NCI-H146 (cell line): ENCODE measurements at places on chromosomes 16 and 17.
A peak's percentile ranks its signal among the peaks of the same experiment; 100 is the strongest.

DNA sequence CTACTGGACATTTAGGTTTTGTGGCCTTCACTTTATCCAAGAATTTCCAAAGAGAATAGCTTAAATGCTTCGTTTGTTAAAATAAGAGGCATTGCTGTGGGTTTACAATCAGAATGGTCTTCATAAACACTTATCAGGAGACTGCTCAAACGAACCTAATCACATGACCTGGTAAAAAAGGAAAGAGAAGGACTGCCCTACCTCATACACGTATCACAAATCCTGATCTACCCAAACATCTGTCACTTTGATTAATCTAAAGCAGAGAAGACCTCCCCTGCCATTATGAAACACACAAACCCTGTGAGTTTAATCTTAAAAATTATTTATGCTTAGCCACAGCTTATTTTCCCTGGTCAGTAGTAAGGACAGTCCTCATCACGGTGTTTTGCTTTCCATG, 76.6 kb downstream of the PARN start:
- DNase-seq: no peak

- no peak for DNase-seq
Measured at GRCh38 chr16:56289416-56289815, 98.1 kb downstream of the GNAO1 start.

DNA sequence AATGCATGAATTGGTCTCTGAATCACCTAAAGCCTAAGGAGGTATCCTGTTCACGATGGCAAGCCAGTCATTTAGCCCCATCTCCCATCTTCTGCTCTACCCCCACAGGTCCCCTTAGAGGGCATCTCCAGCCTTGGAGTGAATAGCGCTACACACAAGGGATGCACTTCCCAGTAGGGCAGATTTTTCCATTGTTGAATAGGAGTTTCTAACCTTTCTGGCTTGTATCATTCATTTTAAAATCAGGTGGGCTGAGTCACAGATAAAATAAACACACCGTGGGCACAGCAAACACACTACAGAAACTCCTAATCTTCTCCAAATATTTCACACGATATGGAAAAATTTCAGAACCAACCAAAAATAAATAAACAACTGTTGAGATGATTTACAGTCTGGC, 201.2 kb upstream of the NOG start:
- no peak for DNase-seq

DNA sequence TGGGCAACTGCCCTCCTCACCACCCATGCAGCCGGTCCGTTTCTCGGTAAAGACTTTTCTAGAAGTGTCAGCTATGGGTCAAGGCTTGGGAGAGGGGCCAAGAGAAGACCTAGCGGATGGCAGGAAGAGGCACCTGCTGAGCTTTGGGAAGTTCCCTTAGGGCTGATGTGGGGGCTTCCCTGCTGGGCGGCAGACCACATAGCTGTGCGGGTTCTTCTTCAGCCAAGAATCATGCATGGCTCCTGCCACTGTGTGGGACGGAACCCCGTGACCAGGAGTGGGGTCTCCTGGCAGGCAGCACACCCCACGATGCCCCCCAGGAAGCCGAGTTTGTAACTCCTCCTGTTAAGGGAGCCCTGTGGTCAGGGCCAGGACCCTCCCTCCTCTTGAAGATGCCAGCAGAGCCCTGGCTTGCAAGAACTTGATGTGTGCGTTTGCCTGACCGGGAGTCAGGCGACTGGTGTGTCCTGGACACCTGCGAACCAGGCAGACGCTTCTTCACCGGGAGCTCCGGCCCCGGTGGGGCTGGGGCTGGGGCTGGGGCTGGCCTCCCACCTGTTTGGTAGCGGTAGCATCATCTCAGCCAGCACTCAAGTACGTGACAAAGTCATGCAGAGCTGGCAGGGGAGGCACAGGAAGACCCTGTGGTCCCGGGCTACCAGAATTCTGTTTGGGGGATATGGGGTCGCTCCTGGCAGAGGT, 17.7 kb upstream of the SLC38A10 start:
- DNase-seq: no peak

DNA sequence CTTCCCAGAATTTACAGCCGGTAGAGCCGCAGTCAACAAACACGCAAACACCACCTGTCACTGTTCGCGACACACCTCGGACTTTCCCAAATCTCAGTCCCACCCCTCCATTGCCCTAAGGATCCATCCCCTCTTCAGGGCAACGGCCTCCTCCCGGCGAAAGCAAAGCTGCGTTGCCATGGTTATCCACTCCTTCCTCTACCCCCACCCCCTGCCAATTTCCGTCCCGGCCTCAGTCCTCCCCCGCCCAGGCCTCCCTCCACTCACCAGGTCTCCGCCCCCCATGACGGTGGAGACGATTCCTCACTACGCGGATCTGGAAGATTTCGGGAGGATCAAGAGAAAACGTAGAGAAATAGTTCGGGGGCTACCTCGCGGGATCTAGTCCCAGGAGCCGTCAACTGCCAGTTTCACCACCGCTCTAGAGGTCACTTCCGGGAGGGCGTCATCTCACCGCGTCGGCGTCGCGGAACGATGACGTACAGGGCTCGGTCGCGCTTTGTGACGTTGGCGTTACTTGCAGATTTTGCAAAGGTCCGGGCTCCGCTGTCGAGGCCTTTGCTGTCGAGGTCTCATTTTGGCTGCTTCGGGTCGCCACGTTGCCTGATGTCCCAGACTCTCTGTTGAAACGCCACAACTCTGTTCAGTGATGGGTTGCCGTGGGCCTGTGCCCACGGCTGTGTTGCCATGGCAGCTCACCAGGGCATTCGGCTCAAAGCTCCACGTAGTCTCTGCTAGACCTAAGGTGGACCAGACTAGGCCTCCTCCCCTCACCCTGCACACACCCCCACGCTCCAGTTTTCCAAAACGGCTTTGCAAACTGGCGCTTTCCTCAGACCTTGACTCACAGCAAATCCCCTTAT, at the start of gene CWC25:
Gene CWC25, minus strand, starts transcription at position 423 of the 863 bp plus-strand sequence. Its CDS starts 138 bp downstream, at position 285.
- peak; percentile 87 for DNase-seq

- no peak for DNase-seq
Measured at GRCh38 chr16:84787263-84787622, 32.5 kb upstream of the CRISPLD2 start.

DNA sequence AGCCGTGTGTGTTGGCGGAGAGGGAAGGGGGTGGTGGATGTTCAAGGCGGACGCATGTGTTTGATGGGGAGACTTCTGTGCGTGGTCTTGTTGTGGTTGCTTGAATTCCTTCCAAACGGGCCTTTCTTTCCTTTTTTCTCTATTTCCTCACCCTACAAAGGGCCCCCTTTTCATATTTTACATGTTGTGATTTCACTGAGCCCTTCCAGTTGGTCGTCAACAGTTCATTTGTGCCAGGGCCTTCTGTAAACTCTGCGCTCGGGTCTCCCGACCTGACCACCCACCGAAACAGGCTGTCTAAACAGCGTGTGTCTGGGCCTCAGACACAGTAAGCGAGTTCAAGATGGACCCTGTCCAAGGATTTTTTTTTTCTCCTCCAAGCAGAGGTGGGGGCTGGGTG, 228.4 kb downstream of the IRF8 start:
- DNase-seq: no peak

DNA sequence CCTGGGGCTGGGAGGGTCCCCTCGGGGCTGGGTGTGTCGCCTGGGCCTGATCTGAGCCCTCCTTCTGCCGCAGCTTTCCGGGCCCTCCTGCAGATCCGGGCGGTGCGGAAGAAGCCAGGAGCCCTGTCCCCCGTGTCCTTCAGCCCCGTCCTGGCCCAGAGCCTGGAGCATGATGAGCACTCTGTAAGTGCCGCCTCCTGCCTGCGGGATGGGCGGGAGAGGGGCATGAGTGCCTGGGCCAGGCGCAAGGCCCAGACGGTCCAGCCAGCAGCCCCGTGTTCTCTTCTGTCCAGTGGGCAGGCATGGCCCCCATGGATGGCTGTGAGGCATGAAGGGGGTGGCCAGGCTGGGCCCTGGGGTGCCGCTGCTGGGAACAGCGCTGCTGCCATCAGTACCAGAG, 16.0 kb upstream of the NUDT16L1 start:
- DNase-seq: no peak

DNA sequence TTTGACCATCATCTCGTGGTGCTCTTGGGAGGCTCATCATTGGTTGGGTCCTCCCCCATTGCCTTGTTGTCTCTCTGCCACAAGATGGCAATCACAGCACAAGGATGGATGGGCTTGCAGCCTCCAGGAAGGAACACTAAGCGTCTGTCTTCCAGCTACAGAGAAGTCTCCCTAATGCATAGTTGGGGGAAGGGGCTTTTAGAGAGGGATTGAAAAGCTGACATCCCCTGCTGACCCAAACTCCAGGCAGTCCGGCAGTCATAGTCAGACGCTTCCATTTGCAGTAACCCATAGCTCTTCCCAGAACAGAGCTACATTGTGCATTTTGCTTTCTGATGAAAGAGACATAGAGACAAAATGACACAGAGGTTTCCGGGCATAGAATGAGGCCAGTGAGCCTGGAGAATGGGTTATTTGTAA, 111.4 kb downstream of the UTP18 start:
- peak; percentile 50 for DNase-seq

- DNase-seq: no peak
Measured at GRCh38 chr17:10729334-10730193, at the start of gene TMEM220. Gene TMEM220 (minus strand): TSS chr17:10730023. CDS start chr17:10729851, 172 bp downstream.

DNA sequence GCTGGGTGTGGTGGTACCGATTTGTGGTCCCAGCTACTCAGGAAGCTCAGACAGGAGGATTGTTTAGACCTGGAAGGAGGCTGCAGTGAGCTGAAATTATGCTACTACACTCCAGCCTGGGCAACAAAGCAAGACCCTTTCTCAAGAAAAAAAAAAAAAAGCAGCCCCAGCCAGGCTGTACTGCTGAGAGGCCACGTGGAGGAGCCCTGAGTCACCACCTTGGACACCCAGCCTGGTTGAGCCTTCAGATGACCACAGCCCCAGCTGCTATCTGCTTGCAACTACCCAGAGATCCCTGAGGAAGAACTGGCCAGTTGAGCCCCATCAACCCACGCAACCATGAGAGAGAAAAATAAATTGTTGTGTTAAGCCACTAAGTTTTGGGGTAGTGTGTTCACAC, 23.6 kb upstream of the GPRC5C start:
- DNase-seq: no peak

GRCh38 chr17:72193391-72194106, 72.7 kb downstream of the SOX9 start:
- DNase-seq: no peak

DNA sequence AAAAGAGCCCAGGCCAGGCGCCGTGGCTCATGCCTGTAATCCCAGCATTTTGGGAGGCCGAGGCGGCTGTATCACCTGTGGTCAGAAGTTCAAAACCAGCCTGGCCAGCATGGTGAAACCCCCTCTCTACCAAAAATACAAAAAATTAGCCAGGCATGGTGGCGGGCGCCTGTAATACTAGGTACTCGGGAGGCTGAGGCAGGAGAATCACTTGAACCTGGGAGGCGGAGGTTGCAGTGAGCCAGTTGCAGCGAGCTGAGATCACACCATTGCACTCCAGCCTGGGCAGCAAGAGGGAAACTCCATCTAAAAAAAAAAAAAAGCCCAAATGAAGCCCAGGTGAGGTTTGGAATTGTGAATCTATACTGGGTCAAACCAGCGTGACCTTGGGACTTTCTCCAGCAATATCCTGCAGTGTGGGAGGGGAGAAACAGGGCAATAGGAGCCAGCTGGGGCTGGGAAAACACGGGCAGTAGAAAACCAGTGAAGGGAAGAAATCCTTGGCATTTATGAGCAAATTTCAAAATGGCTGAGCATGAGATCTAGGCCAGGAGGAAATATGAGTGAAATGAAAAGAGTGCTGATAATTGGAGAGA, 8.2 kb upstream of the DHX8 start:
- no peak for DNase-seq

GRCh38 chr17:56121191-56122051, 31.9 kb upstream of the ANKFN1 start:
- DNase-seq: no peak

- no peak for DNase-seq
Measured at GRCh38 chr16:84053237-84053636, 10.6 kb upstream of the SLC38A8 start.

- no peak for DNase-seq
Measured at GRCh38 chr16:1815461-1815860, 11.2 kb downstream of the HAGH start.

DNA sequence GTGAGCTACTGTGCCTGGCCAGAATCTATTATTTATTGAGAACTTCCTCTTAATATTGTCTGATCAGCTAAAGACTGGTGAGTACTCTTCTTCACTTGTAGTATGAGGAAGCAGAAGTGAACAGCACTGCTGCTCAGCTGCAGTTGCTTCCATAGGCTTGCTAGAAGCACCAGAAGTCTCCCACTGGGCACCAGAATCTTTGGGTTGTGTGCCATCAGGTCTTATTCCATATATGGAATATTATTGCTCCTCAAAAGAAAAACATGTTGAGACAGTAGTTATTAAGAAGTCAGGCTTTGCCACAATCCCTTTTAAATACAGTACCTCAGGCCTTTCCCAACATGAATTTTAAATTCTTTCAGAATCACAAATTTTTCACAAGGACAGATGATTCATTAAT, 17.2 kb downstream of the SNTB2 start:
- no peak for DNase-seq

DNA sequence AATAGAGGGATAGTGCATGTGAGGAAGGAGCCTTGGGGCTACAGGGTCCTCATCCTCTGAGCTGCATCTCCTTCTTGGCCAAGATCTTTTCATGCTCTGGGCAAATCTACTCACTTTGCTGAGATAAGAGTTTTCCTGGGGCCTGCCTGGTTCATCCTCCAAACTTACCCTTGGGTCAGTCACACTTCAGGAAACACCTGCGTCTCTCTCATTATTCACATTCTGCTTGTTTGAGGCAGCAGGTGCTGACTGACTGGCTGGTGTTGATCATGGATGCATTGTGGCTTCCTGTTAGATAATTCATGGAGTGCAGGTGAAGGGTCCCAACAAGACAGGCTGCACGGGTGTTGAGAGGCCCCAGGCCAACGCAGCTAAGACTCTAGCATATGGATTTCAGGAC, 162.6 kb downstream of the SALL1 start:
- peak; percentile 80 for DNase-seq

- no peak for DNase-seq
Measured at GRCh38 chr16:57749101-57749692, 13.6 kb downstream of the KATNB1 start.

- peak; percentile 16 for DNase-seq
Measured at GRCh38 chr16:74309789-74310781, 13.5 kb downstream of the PSMD7 start.

DNA sequence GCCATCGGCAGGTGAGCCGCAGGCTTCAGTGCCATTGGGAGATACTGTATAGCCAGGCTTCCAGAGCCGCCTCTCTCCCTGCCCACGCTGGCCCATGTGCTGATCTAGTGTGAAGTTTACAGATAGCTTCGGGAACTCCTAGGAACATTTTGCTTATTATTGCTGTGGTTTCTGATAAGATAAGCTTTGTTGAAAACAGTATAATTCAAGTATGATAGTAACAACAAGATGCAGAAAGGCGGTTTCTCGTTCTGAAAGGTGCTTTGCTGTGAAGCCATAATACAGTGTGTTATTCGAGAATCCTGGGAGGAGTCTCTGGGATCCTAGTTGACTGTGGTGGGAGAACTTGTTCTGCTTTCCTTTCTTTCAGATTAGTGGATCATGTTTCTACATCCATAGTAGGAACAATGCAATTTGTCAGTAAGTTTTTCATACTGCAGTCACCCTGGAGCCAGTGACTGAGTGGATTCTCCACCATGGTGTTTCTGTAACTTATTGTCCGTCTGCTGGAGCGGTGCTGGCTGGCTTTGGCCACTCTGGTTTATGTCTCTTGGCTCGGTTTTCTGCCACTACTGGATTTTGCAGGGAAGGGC, 31.5 kb downstream of the RAB11FIP3 start:
- DNase-seq: no peak
